ENCODE measurements at places on chromosomes 5 and 9.

- DNase-seq: peak; percentile 83
Measured at GRCh38 chr5:141650851-141651727, at the start of gene FCHSD1. FCHSD1 (minus strand) TSS chr5:141651418; CDS start chr5:141651368, 50 bp downstream.

DNA sequence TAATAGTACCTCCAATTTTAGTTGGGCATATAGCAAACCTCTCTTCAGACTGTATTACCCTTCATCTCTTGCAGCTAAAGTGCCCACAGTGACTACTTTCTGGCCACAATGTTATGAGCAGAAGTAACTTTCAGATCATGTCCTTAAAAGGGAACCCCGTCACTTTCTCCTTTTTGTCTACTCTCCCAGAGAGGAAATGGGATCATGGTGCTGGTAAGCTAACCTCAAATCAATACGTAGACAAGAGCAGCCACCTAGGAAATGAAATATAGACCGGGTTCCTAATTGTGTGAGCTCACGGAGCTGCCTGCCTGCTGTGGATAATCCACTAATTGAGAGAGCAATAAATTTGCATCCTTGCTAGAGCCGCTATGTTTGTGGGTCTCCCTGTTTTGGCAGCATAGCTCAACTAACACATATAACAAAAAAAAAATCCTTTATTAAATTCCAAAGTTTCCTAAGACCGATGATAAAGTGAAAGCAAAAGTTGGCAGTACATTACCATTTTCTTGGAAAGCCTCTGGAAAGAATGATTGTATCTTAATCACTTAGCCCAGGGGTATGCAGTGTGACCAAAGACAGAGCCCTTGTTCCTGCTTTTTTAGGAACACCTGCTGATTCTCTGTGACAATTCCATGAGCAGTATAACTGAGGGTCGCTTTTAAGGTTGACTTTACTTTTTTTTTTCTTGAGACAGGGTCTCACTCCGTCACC lies 5.6 kb upstream of the IL7R start:
- DNase-seq: no peak

DNA sequence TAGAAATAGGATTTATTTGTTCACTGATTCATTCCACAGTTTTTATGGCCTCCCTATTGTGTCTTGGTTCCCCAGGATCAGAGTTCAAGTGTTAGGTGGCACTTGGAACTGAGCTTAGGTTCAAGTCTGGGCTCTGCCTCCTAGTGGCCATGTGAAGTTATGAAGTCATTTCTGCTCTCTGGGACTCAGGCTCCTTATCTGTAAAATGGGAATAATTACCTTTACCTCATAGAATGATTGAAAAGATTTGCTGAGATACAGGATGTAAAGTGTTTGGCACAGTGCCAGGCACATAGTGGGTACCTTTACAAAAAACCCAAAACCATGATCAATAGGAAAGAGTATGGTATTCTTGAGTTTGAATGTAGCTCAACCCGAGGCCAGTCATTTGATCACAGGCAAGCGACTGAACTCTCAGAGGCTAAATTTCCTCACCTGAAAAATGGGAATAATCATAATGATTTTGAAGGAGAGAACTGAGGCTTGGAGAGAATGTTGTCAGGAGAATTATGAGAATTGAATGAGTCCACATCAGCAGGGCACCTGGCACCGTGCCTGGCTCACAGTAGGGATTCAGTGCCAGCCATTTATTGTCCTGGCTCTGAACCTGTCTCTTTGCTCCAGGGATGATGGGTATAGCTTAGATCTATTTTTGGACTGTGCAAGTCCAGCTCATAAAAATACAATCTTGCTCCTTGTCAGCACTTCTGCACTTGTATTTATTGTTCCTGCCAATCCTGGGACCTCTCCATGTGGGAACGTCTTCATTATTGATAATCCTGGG lies 10.8 kb downstream of the NSG2 start:
- DNase-seq: peak; percentile 39

- DNase-seq: no peak
Measured at GRCh38 chr5:73540192-73540591, 25.2 kb downstream of the ANKRA2 start.

- DNase-seq: no peak
Measured at GRCh38 chr9:8802242-8802641, 1002.7 kb upstream of the DMAC1 start.

DNA sequence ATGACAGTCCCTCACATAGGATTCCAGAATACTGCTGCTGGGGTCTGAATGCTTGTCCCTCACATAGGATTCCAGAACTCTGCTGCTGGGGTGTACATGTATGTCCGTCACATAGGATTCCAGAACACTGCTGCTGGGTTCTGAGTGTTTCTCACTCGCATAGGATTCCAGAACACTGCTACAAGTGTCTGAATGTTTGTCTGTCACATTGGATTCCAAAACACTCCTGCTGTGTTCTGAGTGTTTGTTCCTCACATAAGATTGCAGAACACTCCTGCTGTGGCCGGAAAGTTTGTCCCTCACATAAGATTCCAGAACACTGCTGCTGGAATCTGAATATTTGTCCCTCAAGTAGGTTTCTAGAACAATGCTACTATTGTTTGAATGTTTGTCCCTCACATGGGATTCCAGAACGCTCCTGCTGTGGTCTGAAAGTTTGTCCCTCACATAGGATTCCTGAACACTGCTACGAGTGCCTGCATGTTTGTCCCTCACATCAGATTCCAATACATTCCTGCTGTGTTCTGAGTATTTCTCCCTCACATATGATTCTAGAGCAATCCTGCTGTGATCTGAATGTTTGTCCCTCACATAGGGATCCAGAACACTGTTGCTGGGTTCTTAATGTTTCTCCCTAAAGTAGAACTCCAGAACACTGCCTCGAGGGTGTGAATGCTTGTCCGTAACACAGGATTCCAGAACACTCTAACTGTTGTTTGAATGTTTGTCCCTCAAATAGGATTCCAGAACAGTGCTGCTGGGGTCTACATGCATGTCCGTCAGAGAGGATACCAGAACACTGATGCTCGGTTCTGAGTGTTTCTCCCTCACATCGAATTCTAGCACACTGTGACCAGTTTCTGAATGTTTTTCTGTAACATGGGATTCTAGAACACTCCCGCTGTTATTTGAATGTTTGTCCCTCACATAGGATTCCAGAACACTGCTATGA lies 200.4 kb downstream of the FOXD4L6 start:
- DNase-seq: no peak

- peak; percentile 62 for DNase-seq
Measured at GRCh38 chr9:110095161-110095595, 112.8 kb downstream of the C9orf152 start.

DNA sequence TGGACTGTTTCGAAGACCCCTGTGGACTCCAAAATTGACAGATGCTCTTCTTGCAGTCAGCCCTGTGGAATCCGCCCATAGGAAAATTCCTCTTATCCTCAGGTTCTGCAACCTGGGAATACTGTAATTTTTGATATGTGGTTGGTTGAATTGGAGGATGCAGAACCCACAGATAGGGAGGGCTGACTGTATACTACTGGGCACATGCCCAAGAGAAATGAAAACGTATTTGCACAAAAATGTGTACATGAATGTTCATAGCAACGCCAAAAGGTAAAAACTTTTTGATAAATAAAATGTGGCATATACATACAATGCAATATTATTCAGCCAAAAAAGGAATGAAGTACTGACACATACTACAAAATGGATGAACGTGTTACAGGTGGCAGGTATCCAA lies 1.9 kb upstream of the SNAPC3 start:
- no peak for DNase-seq

DNA sequence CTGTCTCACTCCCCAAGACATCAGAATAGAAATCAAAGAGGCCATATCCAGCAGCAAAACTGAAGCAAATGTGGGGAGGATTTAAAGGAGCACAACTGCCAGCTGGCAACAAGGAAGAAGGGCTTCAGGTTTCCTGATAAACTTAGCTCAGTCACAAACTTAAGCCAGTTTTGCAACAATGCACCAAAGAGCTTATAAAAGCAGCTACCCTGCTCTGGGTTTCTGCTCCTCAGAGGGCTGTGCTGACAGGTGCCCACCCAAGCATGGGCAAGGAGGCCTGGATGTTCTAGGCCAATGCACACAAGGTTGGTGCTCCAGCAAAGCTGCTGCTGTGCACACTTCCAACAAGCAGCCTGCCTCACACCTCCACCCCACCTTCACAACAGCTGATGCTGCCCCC lies 132.9 kb downstream of the SIL1 start:
- no peak for DNase-seq

DNA sequence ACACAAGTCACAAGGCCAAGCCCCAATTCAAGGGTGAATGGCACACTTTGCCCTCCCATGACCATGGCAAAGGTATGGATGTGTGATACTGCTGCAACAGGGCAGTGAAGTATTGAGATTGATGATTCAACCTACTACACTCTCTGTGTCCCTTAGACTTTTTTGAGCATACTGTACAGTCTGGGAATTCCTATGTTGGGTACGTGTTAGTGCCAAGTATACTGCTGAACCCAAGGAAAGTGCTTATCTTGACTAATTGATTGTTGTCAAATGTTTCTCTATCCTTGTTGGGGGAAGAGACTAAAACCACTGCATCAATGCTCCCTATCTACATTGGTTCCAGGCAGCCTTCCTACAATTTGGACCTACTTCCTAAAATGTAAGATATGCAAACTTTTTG lies 93.7 kb downstream of the NDFIP1 start:
- no peak for DNase-seq

DNA sequence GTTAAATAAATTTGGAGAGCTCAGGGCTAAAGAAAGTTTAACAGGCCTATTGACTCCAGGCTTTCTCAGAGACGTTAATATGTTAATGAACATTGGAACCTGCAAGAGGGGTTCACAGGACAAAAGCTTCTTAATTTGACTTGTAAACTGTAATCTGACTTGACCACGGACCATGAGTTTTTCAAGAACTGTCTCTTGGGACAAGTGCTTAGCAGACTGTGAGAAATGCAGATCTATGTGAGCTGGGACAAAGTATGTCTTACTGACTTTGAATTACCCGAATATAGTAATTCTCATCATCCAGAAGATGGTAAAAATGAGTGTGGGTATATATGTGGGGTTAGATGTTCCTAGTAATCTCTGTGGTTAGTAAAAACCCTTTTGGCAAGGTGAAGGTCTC lies 186.6 kb downstream of the ATP10B start:
- DNase-seq: no peak

- peak; percentile 64 for DNase-seq
Measured at GRCh38 chr5:63154476-63155309, 576.1 kb downstream of the LRRC70 start.

DNA sequence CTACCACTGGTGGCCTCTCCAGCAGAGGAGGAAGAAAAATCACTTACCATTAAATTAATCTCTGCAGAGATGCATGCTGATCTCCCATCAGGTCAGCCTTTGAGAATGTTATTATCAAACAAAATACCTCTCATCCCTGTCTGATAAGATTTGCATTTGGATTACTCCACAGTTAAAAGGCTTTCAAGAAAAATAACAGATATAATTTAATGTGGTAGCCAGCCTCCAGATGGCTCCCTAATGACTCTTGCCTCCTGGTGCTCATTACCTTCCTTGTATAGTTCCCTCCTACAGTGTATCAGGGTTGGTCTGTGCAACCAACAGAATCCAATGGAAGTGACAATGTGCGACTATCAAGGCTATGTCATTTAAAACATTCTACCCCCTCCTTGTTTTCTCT lies 63.6 kb upstream of the TNPO1 start:
- DNase-seq: no peak

- DNase-seq: no peak
Measured at GRCh38 chr5:123207081-123207537, 118.1 kb downstream of the PRDM6 start.

GRCh38 chr5:76514292-76514691 lies 108.9 kb downstream of the F2RL2 start:
- DNase-seq: no peak

DNA sequence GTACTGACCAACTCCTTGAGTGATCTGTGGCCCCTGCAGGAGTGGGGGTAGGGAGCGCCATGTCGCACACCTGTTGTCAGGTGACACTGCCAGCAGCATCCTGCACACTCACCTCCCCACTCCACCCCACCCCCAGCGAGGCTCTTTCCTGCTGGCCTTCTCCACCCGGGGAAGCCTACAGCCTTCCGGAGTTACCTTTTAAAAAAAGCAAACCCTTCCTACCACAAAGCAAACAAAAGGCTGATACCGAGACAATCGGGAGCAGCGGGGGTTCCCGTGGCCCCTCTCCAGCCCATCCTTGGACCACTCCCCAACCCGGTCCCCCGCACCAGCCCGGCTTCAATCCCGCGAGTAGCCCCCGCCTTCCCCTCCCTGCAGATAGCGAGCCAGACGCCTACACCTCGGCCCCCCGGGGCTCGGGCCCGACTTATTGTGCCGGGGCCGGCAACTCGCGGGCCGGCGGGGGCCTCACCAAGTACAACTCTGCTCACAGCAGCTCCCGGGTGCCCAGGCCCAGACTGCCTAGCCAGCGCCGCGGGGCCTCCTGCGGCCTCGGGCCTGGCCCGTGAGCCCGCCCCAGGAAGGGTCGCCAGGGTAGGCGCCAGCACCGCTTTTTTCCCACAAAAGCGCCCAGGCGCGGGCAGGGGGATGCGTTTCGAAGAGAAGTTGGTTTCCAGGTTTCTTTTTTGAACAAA lies 724 bp downstream of the MACROH2A1 start:
- peak; percentile 69 for DNase-seq

GRCh38 chr5:135458921-135459331 lies 6.8 kb upstream of the TIFAB start:
- DNase-seq: no peak

GRCh38 chr5:392431-392988 lies 50.5 kb upstream of the EXOC3 start:
- no peak for DNase-seq

- no peak for DNase-seq
Measured at GRCh38 chr9:13576101-13576500, 296.6 kb upstream of the MPDZ start.

GRCh38 chr9:108673386-108673785 lies 182.4 kb downstream of the ACTL7B start:
- DNase-seq: no peak

DNA sequence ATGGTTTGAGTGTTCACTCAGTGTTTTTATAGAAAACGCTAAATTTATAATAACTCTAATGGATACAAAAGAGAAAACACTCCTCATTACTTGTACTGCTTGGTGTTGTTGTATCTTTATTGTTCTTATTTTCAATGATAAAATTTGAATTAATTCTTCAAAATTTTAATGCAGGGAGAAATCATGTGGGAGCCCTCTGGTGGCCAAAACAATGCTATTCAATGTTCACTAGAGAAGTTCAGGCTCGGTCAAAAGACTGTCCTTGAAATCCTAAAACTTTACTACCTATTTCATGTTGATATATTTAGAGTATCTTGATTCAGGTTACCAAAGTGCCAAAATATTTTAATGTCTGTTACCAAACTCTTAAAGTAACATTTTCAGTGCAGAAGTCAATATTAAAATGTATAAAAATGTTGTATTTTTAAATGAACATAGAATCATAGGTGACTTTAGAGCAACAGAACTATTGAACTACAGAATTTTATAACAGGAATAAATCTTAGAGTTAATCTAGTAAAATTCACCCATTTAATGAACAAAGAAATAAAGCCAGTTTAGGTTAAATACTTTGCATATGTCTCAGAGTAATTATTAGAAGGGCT lies 1259.8 kb downstream of the PTPRD start:
- DNase-seq: peak; percentile 55
